ENCODE measurements at places on chromosomes 6 and 20.

DNA sequence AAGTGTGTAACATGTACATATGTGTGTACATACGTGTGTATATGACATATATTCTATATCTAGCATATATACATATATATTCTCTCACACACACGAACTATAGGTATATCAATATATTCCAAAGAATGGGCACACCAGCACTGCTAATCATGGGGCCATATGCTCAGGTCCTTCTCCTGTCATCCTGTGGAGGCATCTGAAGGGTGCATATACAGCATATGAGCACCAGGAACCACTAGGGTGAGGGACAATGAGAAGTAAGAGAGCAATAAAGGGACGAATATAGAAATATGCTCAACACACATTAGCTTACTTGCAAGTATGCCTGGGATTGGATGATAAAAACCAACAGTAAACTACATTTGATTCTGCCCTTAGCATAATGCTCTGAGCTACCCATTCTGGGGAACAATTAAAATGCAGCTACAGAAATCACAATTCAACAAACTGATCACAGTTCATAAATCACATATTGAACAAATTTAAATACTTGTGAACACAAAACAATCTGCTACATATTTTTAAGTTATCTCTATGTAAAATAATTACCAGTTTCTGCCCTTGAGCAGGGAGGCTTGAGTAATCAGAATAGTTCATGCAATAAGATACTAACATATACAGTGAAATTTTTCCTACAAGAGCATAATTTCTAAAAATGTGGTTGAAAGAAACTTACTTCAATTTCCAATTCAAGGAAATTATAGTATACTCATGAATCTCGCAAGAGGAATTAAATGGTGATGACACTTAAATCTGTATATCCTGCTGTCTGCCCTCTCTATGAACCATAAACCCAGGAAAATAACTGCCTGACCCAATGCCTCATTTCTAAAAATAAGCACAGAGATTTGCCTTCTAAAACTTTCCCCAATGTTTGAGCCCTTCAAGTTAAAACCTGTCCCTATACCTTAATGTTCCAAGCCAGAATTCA, 272.2 kb upstream of the THEMIS start:
- H3K4me3 ChIP-seq = no peak overlapping the region
- H3K27me3 ChIP-seq = peaks cover 2% of the 10 kb centered on the region
- no peak overlapping the region for H3K27ac ChIP-seq
- H3K36me3 ChIP-seq = no peaks in the 10 kb centered on the region

DNA sequence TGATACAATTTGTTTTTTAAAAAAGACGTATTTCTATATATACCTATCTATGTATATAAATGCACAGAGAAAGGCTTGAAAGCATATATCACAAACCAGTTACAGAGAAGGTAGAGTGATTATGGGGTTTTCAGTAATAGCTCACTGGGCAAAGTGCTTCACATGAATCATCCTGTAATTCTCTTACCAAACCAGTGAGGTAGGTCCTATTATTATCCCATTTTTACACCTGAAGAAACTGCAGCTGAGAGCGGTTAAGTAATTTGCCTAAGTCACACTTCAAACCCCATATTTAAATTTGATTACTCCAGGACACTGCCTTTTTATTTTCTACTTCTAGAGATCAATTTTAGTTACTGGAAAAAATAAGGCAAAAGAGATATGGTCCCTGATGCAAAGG, 4.4 kb downstream of the GSS start:
- DNase-seq = no peak
- peaks cover 22% of the 10 kb centered on the region for H3K4me1 ChIP-seq
- H3K27ac ChIP-seq = no peak overlapping the region
- H3K4me3 ChIP-seq = no peak overlapping the region
- H3K36me3 ChIP-seq = peaks cover 9% of the 10 kb centered on the region
- H3K27me3 ChIP-seq = no peaks in the 10 kb centered on the region

GRCh38 chr6:6661684-6662083, 73.2 kb downstream of the LY86 start:
- DNase-seq = no peak
- H3K4me3 ChIP-seq = no peak overlapping the region
- H3K27ac ChIP-seq = peak overlapping the region; percentile 98
- peaks cover 55% of the 10 kb centered on the region for H3K4me1 ChIP-seq
- H3K36me3 ChIP-seq = peaks cover 13% of the 10 kb centered on the region

DNA sequence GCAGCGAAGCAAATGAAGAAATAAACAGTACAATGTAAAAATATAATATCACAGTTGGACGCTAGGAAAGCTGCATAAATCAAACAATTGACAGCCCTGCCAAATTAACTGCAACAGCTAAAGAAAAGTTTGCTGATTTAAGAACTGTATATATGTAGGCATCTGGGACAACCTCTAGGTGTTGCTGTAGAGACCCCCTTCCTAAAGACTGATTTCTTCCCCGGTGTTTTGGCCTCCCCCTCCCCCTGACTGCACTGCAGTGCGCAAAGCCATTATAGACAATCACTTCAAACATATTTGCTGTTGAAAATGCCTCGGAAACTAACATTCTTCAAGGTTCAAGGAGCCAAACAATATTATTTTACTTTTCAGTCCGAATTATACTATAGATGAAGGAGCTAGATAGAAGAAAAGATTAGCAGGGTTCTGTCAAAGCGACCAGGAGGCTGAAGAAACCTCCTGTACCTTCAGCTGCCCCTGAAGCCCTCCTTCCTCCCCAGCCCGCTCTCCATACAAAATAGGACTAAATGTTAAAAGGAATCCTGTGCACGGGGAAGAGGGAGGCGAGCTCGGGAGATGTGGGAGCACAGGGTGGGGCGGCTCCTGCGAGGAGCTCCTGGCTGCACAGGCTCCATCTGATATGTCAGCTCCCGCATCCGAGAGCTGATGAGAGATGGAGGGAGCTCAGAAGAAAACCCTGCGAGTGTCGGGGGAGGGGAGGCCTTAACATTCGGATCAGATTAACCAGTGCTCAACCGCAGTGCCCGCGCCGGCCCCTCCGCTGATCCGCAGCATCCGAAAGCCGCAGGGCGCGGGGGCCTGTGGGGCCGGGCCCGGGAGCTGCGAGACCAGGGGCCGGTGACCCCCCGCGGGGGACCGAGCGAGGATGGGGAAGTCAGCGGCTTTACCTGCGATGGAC, 822 bp downstream of the ELOVL4 start:
- peak; percentile 49 for DNase-seq
- H3K27me3 ChIP-seq = peaks cover 30% of the 10 kb centered on the region
- H3K27ac ChIP-seq = no peak overlapping the region
- H3K4me3 ChIP-seq = peak overlapping the region; percentile 93
- H3K36me3 ChIP-seq = no peaks in the 10 kb centered on the region
- H3K4me1 ChIP-seq = peaks cover 16% of the 10 kb centered on the region
